ENCODE measurements at places on chromosomes 1 and 21. TPM values are rescaled to one million over a fixed set of nuclear protein-coding genes. Genes with fewer than 3 reads are reported as not detected.

The AMY1B gene
- total RNA-seq = not detected

The LMX1A gene
- not detected for total RNA-seq

The C1orf115 gene
- total RNA-seq = 29.3 TPM

DNA sequence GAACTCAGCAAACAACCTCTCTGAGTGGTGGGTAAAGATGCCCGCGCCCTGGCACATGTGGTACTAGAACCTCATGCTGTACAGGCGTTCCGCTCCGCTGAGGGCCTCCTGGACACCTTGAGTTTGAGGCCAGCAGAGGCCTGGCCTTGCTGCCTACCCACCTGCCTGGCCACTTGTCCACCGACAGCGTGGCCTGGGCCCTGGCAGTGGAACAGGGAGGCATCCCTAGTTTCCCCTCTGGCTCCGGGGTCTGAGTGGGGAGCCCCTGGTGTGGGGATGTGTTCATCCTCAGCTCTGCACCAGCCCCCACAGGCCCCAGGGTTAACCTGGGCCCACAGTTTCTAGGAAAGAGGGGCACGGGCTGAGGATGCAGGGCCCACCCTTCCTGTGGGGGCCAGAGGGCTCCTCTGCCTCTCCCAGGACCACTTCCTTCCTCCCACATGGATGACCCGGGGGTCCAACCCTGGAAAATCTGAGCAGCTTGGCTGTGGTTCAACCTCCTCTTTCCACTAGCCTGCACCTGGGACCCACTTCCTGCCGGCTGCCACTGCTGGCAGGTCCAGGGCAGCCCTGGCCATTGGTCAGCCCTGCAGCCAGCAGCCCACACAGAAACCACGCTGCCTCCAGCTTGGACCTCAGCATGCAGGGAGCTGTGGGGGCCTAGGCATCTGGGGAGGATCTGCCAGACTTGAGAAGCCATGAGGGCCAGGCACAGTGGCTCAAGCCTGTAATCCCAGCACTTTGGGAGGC is 53.3 kb upstream of the COL18A1 start:
- no peak for DNase-seq

DNA sequence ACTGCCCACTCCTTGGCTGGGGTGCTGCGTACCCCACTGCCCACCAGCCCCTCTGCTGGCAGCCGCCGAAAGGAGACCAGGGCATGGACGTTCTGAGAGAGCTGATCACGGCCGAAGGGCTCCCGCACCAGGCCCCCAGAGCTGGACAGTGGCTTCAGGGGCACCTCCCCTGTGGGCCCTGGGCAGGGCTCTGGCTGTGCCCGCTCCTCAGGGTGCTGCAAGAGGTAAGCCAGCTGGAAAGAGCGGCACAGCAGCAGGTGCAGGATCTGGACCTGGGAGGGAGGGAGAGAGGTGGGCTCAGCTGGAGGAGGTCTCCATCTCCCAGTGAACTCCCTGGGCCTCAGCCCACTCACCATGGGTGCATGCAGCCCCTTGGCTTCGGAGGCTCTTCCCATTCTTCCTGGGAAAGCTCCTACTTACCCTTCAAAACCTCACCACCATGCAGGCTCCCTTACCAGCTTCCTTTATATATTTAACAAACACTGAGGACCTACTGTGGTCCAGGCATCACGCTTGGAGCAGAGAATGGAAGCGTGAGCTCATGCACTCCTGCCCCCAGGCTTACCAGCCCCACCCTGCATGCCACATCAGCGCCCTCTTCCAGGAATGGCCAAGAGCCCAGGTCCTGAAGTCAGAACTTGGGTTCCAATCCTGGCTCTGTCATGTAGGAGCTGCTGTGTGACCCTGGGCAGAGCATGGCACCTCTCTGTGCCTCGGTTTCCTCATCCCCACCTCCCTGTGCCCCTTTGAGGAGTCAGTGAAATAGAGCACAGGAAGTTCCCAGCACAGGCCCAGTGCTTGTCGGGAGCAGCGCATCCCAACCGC is 6.8 kb upstream of the KIF17 start:
- DNase-seq = peak; percentile 36

DNA sequence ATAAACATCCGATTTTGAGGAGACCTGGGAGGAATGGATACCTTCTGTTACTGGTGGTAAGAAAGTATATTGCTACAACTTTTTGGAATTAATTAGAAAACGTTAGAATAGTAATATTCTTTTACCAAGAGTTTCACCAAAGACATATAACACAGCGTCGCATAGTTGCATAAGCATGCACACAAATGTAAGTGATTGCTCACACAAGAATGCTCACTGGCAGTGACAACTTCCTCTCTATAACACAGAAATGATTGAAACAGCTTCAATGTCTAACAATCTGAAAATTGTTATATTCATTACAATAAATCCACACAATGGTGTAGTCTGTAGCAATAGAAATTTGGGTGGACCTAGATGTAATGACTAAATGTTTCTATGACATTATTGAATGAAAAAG is 998.6 kb downstream of the TTLL7 start:
- no peak for DNase-seq

DNA sequence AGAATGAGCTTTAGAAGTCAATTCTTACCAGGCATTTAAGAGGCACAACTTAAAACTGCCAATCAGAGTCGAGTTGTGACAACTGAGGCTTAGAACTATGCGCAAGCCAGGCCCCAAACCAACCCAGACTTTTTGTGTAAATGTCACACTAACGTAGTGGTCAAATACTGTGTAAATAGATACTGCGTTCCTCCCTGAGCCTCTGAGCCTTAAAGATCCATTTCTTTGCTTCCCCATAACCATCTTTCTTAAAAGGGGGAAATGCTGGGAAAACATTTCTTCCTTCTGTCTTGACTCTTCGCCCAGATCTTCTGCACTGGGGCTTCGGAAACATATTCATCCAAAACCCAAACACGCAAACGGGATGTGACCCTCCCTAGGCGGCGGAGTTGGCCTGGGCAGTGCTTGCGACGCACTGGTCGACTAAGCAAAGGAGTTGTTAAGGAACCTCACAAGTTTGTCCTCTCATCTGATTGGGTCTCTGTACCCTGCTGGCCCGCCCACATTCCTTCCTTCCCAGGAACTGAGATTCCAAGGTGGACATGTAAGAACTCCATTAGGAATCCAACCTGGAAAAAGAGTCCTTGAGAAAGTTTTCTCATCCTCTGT is 2.6 kb downstream of the ADAMTS5 start:
- DNase-seq = peak; percentile 56

- DNase-seq = no peak
These were observed 8.1 kb downstream of the DPH5 start for GRCh38 chr1:101017448-101017847.

- DNase-seq = no peak
These were observed 118.5 kb upstream of the ADAR start for GRCh38 chr1:154726443-154726842.

DNA sequence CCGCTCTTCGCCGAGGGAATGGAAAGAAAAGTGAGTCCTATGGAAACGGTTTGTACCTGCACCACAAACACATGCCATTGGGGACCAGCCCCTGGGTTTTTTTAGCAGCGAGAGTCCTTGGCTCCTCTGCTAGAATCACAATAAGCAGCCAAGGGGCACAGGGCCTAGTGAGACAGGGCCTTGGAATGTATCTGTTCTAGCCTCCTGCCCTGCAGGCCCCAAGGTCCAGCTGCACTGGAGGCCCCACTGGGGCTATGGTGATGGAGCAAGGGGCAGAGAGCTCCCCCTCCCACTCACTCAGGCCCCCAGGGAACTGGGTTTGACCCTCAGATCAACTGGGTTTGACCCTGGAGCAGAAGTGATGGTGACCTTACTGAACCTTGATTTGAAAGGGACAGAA is 14.4 kb downstream of the SHISA4 start:
- DNase-seq = no peak

GRCh38 chr1:62198069-62198780 is 3.6 kb downstream of the L1TD1 start:
- no peak for DNase-seq

DNA sequence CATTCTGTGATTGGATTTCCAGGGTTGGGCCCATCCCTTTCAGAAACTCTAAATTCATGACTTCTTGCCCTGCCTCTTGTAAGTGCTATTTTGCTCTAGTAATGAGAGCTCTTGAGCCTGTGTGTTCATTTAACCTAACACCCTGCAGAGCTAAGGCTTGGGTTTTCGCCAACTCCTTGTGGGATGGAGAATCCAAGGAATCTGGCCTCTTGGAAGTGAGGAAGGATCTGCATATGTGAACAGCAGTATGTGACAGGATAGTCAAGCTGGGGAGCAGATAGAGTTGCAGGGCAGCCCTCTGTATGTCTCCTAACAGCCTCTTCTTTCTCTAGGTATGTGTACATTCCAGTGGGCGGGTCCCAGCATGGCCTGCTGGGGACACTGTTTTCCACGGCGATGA is 258.9 kb downstream of the HHAT start:
- DNase-seq = no peak

DNA sequence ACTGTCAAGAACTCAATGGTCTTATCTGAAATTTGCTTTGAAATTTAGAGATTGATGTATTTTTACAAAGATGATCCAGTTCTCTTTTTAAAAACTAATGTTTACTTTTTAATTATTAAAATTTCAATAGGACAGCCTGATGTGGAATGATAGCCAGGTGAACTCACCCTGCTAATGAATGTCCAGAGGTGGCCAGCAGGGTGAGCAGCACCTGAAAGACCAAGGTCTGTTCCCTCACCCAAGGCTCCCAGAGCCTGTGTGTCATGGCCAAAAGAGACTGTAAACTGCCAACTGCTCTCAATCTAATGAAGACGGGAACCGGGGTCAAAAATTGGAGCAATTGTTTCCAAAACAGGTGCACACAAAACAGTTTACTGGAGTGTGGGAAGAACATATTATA is 340.4 kb downstream of the DISC1 start:
- DNase-seq = no peak

GRCh38 chr1:33131191-33131590 is 50.2 kb downstream of the AZIN2 start:
- no peak for DNase-seq

DNA sequence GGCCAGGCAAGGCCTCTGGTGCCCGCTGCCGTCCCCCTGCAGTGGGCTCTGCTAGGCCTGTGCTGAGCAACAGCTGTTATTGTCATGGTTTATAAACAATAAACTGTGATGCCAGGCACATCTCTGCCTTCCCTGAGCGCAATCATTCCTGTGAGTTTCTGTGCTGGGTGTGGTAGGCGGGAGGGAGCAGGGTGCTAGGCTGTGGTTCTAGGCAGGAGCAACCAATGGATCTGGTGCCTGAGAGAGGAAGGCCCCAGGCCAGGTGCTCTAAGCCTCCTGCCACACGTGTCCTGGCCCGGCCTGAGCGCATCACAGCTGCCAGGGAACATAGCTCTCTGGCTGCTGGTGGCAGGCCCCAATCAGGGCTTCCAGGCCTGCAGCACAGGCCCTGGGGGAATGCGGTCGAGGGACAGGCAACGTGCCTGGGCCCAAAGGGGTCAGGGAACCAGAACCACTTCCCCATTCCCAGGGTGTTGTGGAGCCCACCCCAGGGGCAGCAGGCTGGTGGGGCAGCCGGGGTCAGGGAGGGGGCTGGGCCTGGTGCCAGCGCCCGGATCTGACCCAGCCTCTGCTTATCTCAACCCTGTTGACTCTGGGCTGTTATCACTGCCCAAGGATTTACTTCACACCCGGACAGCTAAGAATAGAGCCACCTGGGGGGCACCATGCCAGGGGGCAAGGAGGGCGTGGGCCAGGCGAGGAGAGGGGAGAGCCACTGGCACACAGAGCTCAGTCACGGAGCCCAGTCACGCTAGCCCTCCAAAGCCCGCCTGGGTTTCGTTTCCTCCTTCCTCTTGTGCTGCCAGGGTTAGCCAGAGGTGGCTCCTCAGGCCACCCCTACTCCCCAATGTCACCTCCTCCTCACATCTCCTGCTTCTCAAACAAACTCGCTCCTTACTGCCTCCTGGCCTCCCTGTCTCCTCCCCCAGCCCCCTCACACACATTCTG is 11.5 kb downstream of the TRIM46 start:
- DNase-seq = no peak

DNA sequence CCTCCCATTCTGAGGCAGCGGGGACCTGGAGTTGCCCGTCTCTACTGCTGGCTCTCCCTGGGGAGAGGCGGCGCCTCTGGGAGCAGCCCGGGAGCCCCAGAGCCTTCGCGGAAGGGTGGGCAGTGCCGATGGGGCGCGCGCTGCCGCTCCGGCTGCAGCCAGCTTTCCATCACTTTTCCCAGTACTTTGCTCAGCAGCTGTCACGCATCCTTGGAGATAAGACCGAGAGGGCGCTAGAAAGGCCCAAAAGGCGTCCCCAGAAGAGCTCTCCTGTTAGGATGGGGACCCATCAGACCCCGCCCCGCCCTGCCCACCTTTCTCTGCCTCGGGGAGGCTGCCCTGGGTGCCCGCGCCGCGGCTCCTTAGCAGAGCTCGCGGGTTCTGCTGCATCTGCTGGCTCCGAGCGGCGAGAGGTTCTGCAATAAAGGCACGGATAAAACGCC is 534 bp downstream of the KCNH1 start:
- no peak for DNase-seq

DNA sequence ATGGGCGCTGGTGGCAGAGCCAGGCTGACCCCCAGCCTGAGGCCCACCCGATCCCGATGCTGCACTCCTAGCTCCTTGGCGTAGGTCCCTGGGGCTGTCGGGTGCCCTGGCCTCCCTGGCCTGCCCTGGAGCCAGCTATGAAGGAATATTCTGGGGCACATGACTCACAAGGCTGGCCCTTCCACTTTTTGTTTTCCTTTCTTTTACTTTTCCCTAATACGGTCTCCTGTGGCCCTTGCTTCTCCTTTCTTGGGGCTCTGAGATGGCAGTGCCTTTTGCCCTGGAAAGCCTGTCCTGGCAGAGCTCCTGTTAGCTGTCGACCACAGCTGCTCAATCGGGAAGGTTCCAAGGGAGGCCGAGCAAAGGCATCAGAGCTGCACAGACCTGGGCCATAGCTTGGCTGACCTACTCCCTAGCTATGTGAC is 22.1 kb downstream of the ARHGEF10L start:
- DNase-seq = no peak

DNA sequence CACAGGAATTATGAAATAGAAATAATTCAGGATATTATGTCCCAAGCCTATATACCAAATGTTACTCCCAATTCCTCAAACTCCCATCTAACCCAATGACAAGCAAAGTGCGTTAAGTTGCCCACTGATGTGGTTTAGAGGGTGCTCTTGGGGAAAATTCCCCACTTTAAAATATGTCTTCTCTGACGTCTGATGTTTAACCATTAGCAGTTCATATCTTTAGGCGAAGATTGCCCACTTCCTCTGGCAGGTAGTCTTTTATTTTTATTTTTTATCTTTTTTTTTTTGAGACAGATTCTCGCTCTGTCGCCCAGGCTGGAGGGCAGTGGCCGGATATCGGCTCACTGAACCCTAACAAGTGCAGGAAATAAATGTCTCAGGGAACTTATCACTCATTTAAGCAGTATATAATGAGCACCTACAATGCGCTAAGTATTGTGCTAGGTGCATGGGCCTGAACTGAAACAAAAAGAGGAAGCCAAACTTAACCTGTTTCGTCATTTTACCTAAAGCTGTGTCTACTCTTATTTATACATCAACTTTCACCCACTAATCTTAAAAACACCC is 1.3 kb upstream of the LYST start:
- no peak for DNase-seq

DNA sequence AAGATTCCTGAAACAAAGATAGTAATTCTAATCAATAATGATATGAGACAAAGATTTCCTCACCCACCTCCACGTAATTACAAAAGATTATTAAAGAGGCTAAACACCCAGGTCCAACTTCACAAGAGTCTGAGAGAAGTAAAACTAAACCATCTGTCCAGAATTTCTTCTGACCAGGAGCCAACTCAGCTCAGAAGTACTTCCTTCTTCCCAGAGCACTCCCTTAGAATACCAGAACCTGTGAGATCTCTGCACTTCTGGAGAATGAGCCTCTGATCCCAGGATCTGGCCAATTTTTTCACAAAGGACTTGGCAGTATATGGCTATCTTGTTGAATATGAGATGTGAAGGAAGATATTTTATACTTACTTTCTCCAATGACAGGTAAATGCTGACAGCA is 120.6 kb upstream of the PALMD start:
- no peak for DNase-seq

GRCh38 chr1:205451202-205451601 is 4.6 kb downstream of the BLACAT1 start:
- no peak for DNase-seq
